B cell (primary cell): ENCODE measurements at places on chromosomes 4 and X.

DNA sequence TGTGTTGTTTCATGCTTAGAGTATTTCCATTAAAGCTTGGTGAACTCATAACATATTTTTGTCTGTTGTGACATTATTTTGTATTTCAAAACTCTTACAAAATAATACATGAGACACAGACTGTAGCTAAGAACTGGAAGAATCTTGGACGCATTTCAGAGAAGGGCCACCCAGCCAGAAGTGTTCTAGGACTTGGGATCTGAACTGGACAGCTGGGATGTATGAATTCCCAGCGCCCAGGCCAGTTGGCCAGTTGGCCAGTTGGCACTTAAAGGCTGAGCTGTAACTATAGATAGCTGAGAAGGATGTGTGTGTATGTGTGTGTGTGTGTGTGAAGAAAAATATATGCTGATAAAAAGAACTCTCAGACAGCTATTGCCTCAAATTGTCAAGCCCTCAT lies 193.4 kb upstream of the GPR101 start:
- no peak for DNase-seq

DNA sequence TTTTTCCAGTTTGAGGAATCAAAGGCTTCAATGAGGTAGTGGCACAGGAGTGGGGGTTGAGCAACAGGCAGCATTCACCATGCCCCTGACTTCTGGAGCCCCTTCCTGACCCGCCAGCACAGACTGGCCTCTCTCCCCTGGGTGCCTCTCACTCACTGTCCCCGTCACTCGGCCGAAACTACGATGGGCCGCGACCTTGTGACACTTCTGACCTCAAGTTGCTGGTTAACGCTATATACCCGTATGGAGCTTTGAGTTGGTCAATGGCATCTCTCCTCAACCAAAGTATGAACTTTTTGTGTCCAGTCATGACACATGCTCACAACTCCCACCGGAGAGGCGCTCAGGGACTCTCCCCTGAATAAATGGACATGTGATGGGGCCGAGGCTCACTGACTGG lies 72.1 kb downstream of the IRF2 start:
- DNase-seq = no peak

DNA sequence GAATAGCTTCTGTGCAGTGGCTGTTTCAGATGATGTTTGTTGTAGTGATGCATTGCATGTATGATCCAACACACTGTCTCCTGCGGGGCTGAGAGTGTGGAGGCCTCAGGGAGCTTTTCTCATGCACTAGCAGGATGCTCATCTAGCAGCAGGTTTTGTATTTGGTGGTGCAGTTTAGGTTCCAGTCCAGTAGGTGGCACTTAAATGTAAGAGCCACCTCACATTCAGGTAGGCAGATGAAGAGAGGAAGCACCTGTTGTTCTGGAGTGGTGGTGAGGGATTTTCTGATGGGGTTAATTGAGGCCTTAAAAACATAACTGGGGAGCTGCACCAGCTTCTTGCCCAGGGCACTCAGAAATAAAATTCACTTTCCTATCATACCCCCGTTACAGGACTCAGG lies 300.9 kb downstream of the SPIN4 start:
- DNase-seq = no peak

DNA sequence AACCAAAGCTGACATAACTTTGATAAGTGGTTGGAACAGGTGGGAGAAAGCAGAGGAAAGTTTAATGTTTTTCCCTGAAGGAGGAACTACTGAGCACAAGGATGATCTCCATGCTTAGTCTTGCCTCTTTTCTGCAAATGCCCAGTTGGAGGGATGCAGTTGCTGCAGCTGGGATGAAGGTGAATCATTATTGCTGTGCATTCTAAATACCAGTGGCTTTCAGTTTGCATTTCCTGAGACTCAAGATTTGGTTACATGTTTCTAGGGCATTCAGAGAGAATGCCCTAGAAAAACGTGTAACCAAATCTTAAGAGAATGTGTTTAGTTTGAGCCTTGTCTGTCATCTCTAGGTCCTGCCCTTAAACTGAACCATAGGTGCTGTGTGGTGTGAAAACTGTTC lies 42.2 kb downstream of the METTL14 start:
- DNase-seq = no peak

GRCh38 chrX:101265869-101266428 lies 25.2 kb downstream of the TAF7L start:
- DNase-seq = no peak

- no peak for DNase-seq
These were observed 415 bp upstream of the TENM3 start for GRCh38 chr4:182242787-182243186.

GRCh38 chr4:184189966-184190365 lies 27.7 kb downstream of the ENPP6 start:
- DNase-seq = no peak

GRCh38 chr4:101033986-101034385 lies 313.3 kb downstream of the PPP3CA start:
- no peak for DNase-seq

DNA sequence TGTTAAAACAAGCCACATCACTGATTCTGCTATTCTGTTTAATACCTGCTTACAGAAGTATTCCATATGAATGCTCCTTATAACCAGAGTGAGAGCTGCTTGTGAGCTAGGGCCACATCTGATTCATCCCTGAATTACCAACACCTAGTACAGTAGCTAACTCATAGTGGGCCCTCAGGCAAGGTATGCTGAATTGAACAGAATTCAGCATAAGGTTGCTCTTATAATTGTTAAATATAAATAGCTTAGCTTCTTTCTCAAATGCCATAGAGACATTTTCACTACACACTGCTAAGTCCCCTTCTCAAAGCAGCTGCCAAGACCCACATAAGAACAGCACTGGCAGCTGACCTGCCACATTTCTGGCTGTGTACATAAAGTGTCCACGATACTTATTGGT lies 27.0 kb upstream of the MCF2 start:
- no peak for DNase-seq

DNA sequence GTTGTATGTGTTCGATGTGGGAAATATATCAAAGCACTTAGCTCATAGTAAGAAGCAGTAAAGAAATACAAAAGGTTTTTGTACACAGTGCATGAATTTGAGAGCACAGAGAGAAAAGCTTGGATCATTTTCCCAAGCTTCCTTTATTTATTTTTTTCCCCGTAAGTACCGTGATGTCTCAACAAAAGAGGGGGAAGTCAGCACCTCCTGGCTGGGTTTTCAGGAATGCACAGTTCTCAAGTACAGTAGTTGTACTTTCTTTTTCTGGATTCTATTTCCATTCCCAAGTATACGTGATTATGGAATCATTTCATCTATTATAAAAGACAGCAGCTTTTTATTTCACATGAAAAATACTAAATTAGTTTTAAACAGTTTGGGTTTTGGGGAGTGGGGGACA lies 171.5 kb upstream of the EDNRA start:
- DNase-seq = no peak

GRCh38 chr4:126564283-126564854 lies 1068.4 kb upstream of the INTU start:
- DNase-seq = no peak

- DNase-seq = no peak
These were observed 983.4 kb upstream of the ADGRL3 start for GRCh38 chr4:60216752-60217151.

- no peak for DNase-seq
These were observed 34.5 kb upstream of the PLA2G12A start for GRCh38 chr4:109764376-109764775.

GRCh38 chr4:169571435-169571834 lies 40.9 kb downstream of the NEK1 start:
- DNase-seq = no peak

DNA sequence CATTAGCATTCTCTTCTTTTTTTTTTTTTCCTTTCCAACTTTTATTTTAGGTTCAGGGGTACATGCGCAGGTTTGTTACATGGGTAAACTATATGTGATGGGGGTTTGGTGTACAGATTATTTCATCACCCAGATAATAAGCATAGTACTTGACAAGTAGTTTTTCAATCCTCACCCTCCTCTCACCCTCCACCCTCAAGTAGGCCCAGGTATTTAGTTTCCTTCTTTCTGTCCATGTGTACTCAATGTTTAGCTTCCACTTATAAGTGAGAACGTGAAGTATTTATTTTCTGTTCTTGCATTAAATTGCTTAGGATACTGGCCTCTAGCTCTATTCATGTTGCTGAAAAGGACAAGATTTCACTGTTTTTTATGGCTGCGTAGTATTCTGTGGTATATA lies 140.8 kb upstream of the PGRMC2 start:
- DNase-seq = no peak

GRCh38 chr4:186701788-186702187 lies 21.9 kb downstream of the FAT1 start:
- no peak for DNase-seq

GRCh38 chr4:73414936-73415271 lies 10.8 kb downstream of the ALB start:
- no peak for DNase-seq

GRCh38 chr4:26179316-26179760 lies 141.5 kb upstream of the RBPJ start:
- no peak for DNase-seq

DNA sequence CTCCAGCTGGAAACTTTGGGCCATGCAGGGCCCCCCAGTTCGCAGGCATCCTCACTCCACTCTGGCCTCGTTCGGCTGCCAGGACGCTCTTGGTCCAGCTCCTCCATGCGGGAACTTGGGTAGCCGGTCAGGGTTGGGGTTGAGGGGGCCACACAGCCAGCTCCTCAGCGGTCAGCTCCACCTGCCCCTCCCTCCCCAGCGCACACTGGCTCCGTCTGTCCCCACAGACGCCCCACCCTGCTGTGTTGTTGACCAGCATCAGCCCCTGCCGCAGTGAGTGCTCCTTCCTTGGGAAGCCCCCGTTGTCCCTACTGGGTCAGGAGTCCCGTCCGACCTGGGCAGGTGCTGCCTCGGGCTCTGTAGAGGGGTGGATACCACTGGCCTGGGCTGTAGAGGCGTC lies 5.8 kb downstream of the FGFRL1 start:
- DNase-seq = no peak

DNA sequence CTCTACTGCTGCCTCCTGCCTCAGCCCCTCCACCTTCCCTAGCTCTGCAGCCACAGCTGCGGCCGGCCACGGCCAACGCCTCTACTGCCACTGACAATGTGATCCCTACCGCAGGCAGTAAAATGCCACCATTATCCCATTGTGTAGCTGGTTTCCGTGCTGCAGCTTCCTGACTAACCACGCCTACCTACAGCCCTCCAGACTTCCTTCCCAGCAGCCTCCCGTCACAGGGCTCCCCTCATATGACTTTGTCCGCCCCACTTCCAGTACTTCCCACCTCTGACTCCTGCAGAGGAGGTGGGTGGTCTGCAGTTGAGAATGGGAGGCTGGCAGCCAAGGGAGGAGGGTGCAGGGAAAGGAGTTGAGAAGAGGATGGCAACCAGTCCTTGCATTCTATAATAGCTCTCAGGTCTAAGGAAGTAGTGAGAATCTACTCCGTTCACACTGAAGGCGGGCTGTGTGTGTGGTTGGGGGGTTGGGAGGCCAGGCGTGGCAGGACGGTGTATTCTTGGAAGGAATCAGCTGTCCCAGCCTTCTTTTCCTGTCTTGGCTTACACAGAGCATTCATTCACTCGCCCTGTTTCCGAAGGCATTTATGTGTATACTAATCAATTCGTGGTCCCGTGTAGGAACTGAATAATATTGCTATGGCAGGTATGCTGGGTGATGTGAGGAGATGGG lies 33.1 kb upstream of the USP51 start:
- no peak for DNase-seq

- DNase-seq = no peak
These were observed 16.0 kb upstream of the SEPTIN6 start for GRCh38 chrX:119708936-119709335.

DNA sequence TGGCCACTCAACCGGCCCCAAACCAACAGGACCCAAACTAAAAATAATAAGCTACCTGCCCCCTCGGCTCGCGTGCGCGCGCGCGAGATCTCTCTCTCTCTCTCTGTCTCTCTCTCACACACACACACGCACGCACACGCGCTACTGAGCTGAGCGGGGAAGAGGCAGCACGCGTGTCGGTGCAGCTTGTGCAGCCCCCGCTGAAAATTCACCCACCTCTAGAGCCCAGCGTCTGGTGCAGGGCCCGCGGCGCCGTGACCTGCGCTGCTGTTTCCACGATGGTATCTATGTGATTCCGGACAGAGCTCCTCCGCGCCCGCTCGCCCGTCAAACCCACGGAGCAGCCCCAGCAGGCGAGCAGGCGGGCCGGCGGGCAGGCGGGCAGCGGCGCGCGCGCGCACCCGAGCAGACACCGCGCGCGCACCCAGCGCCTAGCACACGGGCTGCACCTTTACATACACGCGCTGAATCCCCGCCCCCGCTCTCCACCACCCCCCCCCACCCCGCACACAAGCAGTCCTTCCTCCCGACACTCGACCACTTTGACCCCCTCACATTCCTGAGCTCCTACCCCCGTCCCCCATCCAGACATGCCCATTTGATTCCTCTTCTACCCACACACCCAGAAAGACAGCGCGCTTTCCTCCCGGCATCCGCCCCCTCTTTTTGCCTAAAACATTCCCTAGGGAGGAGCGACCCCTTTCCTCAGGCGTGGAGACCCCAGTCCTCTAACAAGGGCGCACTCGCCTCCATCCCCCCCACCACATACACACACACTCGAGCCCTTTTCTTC lies 1.0 kb downstream of the SLITRK4 start:
- no peak for DNase-seq

DNA sequence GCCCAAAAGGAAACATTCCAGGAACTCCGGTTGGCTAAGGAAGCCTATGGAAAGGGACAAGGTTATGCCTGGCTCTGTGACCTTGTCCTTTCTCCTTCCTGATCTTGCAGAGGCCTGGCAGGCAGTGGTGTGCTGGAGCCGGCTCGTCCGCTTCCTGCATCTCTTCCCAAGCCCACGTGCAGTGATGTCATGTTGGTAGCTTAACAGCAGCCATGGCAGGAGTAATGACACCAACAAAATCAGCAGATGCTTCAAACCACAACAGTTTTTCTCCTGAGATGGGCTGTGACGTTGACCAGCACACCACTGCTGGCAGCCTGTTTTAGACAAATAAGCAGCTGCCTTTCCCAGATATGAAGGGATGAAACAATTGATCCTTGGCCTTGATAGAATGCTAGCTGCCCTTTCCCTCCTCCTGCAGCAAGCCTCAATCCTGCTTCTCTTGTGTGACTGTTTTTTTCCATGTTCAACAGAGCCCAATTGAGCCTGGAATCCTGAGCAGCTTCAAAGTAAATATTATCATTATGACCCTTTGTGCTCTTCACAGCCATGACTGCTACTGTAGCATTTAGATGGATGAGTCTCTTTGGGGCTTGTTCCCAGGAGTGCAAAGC lies 23.4 kb downstream of the SEPTIN6 start:
- DNase-seq = no peak

- no peak for DNase-seq
These were observed 47.8 kb downstream of the SEPSECS start for GRCh38 chr4:25112366-25112994.

- DNase-seq = no peak
These were observed 119.3 kb downstream of the C4orf51 start for GRCh38 chr4:145799223-145799622.
